ENCODE measurements at places on chromosomes 2 and 18. TPM values are rescaled to one million over a fixed set of nuclear protein-coding genes. Genes with fewer than 3 reads are reported as not detected.

SLC14A1 gene
- total RNA-seq, result 86.2 TPM

DNA sequence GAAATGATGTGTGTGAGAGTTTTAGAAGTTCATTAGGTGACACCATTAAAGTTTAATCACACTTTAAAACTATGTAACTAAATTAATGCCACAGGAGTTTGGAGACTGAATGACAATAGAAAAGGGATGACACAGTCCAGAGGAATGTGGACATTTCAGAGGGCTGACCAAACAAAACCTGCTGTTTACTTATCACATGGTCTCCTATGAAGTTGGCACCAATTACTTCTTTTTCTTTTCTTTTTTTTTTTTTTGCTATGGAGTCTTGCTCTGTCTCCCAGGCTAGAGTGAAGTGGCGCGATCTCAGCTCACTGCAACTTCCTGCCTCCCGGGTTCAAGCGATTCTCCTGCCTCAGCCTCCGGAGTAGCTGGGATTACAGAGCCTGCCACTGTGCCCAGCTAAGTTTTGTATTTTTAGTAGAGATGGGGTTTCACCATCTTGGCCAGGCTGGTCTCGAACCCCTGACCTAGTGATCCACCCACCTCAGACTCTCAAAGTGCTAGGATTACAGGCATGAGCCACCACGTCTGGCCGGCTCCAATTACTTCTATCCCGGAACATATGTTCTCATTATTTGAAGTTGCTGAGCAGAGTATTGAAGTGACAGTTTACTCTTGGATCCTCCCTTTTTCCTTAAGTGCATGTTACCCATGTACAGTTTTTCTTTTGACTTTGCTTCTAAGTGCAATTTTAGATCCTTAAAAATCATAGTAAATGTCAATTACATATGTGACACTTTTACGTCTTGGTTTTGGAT, 4.3 kb downstream of the AGPS start:
- H3K27ac ChIP-seq, result no peak overlapping the region
- no peaks in the 10 kb centered on the region for H3K36me3 ChIP-seq
- H3K27me3 ChIP-seq, result no peaks in the 10 kb centered on the region
- peaks cover 27% of the 10 kb centered on the region for H3K4me1 ChIP-seq
- no peak overlapping the region for H3K4me3 ChIP-seq

RNF152 gene
- 30.5 TPM for total RNA-seq

DNA sequence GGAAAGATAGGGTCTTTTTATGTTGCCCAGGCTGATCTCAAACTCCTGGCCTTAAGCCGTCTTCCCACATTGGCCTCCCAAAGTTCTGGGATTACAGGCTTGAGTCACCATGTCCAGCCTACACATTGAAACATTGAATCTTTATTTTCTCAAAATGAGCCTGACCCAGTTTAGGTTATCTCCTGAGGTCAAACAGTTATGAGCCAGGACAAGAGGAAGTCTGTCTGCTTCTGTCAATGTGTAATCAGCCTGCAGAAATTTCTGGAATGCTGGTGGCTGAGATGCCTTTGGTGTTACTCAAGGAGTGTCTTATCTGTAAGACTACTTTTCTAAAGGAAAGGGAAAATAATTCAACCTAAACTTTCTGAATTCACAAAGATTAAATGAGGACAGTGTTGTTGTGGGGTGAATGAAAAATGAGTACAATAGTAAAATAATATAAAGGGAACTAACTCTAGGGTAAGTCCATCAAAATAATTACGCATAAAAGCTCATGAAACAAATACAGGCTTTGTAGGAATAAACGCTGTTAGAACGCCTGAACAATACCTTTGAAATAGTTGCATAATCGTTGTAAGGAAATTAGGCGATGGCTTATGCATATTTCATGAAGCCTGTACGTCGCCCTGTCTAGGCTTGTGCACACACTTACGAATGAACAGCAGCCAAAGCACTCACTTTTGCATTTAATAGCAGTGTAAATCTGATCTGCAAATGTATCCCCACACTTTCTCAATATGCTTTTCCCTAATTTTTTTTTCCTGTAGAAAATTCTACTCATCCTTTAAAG, 260.8 kb downstream of the RDH14 start:
- no peaks in the 10 kb centered on the region for H3K36me3 ChIP-seq
- no peak overlapping the region for H3K27ac ChIP-seq
- H3K4me3 ChIP-seq, result no peak overlapping the region
- H3K27me3 ChIP-seq, result no peaks in the 10 kb centered on the region
- DNase-seq, result no peak
- no peaks in the 10 kb centered on the region for H3K4me1 ChIP-seq

CTNNA2 gene
- not detected for total RNA-seq

BOK gene
- 27.5 TPM for total RNA-seq

- no peak for DNase-seq
- H3K36me3 ChIP-seq, result no peaks in the 10 kb centered on the region
- no peak overlapping the region for H3K4me3 ChIP-seq
- no peak overlapping the region for H3K27ac ChIP-seq
- no peaks in the 10 kb centered on the region for H3K27me3 ChIP-seq
Measured at GRCh38 chr2:5497874-5498273, 194.3 kb upstream of the SOX11 start.

DNA sequence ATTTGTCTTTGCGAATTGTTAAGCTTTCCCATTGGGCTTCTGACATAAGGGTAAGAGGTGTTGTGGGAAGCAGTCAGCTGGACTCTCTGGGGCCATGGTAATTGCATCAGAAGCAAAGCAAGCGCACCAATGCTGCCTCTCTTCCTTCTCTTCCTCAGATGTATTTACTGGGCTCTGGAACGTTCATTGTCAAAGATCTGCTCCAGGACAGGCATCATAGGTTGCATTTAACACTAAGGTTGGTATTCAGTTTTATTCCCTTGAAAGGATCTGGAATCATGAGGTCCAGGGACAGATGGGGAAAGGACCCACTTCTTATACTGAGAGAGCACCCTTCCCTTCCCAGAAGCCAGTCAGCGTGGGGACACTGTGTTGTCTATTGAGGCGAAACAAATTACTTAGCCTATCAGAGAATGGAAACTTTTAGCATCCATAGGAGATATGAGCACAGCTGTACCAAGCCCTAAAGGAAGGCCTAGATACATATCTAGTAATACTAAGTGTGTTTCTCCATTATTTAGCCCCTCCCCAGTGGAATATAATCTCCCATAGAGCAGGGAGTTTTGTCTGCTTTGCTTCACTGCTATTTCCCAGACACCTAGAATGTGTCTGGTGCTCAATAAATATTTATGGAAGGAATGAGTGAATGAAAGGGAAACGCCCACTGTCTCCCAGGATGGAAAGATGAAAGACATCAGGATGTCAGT, 72.2 kb downstream of the COA5 start:
- DNase-seq, result no peak
- H3K27ac ChIP-seq, result no peak overlapping the region
- no peaks in the 10 kb centered on the region for H3K27me3 ChIP-seq
- no peak overlapping the region for H3K4me3 ChIP-seq
- peaks cover 16% of the 10 kb centered on the region for H3K36me3 ChIP-seq

DNA sequence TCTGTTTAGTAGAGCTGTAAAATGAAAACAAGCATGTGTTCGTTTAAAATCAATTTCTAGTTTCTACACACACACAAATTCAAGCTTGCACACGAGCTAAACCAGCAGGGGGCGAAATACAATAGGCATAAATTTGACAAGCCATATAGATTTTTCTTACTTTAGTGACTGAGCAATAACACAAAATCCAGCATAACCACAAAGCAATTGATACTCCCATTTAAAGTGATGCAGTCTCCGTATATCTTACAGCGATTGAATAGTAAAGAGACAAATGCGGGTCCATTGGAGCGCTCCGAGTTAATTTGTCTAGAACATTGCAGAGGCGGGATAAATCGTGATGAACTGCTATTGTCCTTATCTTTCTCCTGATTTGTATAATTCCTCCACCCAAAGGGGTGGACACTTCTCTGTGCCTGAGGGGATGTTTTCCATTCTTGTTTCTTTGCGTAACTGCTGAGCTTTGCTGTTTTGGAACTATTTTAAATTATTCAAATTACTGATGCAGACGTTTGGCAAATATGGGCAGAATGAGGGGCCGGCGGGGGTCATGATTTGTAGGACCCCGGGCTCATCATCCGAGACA, 1.2 kb upstream of the AFTPH start:
- H3K4me1 ChIP-seq, result peaks cover 3% of the 10 kb centered on the region
- H3K4me3 ChIP-seq, result peak overlapping the region; percentile 95
- no peak overlapping the region for H3K27ac ChIP-seq

DNA sequence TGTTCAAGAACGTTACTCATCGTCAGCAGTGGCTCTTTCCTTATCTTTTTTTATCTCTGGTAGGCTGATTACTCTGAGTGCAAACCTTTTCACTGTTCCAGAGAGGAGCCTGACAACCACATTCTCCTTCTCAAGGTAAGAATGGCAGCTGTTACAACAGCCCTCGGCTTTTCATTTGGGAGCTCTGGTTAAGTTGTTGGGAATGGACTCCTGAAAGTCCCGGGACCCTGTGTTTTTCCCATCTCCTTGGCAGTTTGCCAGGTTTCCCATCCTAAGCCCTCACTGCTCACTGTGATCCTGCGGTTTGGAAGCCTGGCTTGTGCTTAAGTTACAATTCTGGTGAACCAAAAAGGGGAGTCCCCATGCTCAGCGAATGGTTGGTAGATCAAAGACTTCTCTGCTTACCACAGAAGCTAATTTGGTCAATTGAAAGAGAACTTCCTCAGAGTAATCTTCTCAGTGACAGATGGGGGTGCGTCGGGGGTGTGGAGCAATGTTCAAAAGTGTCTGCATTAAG, 122.3 kb downstream of the LYPD6B start:
- H3K4me1 ChIP-seq, result no peaks in the 10 kb centered on the region
- no peak overlapping the region for H3K4me3 ChIP-seq

- no peaks in the 10 kb centered on the region for H3K27me3 ChIP-seq
- H3K4me3 ChIP-seq, result no peak overlapping the region
- H3K4me1 ChIP-seq, result no peaks in the 10 kb centered on the region
- no peak overlapping the region for H3K27ac ChIP-seq
Measured at GRCh38 chr2:26290001-26290400, 45.3 kb downstream of the HADHB start.

DNA sequence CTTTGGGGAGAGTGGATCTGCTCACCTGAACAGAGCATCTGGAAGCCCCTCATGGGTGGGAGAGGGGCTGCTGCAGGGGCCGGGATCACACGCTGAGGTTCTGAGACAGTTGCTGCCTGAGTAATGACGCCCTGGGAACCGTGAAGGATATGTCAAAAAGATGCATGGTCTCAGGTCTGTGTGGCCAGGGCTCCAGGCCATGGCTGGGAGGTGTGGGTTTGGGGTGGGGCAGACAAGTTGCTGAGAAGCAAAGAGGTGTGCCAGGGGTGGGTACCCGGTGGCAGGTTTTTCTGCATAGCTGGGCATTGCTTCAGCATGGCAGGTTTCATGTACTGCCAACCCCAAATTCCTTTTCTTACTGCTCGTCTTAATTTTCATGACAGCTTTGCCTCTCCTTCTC, 133.5 kb downstream of the RPIA start:
- no peaks in the 10 kb centered on the region for H3K27me3 ChIP-seq
- DNase-seq, result no peak
- H3K4me3 ChIP-seq, result no peak overlapping the region
- no peak overlapping the region for H3K27ac ChIP-seq

ALPI gene
- total RNA-seq, result not detected

CNGA3 gene
- not detected for total RNA-seq

MGAT4A gene
- 44.0 TPM for total RNA-seq

NEU4 gene
- total RNA-seq, result 5.4 TPM

ABCB11 gene
- not detected for total RNA-seq

GPR45 gene
- not detected for total RNA-seq

RGPD3 gene
- 0.27 TPM for total RNA-seq

DNA sequence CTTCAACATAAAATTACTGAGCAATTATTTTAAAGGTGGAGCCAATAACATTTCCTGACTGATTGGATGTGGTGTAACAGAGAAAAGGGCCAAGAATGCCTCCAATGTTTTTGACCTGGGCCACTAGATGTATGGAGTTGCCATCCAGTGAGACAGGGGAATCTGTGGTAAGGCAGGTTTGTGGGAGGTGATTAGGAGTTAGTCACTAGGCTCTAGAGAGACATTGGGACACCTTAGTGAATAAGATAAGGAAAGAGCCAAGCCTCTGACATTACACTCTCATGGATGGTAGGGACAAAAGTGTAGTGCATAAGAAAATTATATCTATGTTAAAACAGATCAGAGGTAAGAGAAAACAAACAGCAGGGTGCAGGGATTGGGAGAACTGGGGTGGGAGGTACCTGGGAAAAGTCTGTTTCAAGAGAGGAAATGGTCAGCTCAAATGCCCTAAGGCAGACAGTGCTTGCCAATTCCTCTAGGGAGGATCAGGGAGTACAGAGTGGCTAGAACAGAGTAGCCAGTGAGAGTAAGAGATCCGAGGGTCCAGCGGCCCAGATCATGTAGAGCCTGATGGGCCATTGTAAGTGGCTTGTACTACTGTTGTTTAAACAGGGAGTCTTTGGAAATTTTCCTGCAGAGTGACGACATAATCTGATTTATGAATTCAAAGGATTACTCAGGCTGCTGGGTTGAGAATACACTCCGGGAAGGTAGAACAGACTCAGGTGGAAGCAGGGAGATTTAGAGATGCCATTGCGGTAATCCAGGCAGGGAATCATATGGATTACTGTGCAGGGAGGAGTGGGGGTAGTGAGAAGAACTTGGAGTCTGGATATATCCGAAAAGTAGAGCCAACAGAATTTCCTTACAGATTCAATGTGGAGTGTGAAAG, 45.7 kb upstream of the CUL3 start:
- H3K4me3 ChIP-seq, result no peak overlapping the region
- H3K4me1 ChIP-seq, result no peaks in the 10 kb centered on the region
- no peaks in the 10 kb centered on the region for H3K36me3 ChIP-seq
- no peak overlapping the region for H3K27ac ChIP-seq
- no peak for DNase-seq

DNA sequence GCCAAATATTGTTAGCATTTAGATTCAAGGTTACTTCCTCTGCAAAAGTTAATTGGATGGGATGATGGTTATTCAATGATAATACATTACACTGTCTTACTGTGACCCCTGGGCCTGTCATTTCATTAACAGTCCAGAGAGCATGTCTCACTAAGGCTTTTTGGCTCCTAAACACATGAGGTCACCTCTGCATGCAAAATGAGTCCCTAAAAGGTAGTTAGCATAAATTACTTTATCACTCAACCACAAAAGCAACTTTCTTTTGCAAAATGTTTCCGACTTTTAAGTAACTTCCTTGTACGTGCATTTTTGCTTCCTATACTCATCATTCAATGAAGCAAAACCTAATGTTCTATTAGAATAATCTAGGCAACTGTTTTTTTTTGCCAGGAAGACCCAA, 16.8 kb upstream of the AGFG1 start:
- H3K27me3 ChIP-seq, result no peaks in the 10 kb centered on the region
- no peaks in the 10 kb centered on the region for H3K36me3 ChIP-seq
- DNase-seq, result no peak
- H3K27ac ChIP-seq, result no peak overlapping the region
- H3K4me1 ChIP-seq, result peaks cover 3% of the 10 kb centered on the region

PLGLB2 gene
- total RNA-seq, result not detected

DNA sequence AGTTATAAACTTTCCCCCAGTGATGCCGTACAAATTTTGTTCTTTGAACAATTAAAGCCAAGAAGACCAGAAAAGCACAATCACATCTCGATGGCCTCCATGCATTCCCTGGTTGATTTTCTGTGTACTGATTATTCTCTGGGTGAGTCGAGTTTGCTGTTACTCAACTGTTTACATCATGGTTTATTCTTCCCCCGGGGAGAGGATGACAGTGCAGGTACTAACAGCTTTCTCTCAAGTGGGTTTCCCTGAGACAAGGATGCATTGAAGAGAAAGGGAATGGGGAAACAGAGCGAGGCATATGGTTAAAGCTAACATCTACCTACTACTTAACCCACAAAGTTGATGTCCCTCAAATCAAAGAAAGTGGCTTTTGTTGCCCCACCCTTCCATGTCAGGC, 410.8 kb upstream of the FANCL start:
- H3K27ac ChIP-seq, result no peak overlapping the region
- no peaks in the 10 kb centered on the region for H3K27me3 ChIP-seq
- no peak for DNase-seq

SPATA3 gene
- not detected for total RNA-seq
